ENCODE measurements at places on chromosomes 3 and 15.

DNA sequence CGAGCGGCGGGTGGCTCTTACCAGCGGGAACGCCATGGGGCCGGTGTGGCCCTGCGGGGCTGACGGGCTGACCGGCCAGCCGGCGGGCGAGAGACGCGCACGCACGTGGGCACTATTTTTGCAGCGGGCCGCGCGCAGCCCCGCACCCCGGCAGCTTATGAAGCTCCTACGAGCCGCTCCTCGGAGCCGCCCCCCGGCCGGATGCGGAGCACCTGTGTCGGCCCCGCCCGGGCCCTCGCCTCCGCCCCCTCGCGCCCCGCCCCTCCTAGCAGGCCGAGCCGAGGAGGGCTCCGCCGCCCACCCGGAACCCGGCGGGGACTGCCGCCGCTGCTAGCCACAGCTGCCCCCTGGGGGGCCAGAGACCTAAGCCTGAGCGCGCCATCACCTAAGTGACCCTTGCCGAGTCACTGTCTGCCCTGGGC lies 683 bp upstream of the CPEB1 start:
- no peak for DNase-seq

GRCh38 chr3:181969925-181970324 lies 258.2 kb downstream of the SOX2 start:
- DNase-seq, result no peak

DNA sequence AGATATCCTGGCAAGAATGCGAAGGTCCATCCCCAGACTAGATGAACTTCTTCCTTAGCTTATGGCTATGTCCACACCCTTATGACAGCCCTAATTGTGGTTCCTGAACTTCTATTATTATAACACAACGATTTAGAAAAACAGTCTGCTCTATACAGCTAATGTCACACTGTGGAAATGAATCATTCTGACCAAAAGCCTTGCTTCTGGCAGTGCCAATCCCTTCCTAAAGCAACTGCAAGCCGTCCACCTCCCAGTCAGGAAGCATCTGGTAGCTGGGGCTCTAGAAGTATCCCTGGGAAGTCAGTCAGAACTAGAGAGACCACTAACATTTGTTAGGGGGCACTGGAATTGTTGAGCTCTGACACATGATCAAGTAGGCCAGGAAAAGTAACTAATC lies 45.0 kb downstream of the MYO5A start:
- DNase-seq, result no peak

GRCh38 chr15:39236375-39236774 lies 344.5 kb upstream of the THBS1 start:
- no peak for DNase-seq

DNA sequence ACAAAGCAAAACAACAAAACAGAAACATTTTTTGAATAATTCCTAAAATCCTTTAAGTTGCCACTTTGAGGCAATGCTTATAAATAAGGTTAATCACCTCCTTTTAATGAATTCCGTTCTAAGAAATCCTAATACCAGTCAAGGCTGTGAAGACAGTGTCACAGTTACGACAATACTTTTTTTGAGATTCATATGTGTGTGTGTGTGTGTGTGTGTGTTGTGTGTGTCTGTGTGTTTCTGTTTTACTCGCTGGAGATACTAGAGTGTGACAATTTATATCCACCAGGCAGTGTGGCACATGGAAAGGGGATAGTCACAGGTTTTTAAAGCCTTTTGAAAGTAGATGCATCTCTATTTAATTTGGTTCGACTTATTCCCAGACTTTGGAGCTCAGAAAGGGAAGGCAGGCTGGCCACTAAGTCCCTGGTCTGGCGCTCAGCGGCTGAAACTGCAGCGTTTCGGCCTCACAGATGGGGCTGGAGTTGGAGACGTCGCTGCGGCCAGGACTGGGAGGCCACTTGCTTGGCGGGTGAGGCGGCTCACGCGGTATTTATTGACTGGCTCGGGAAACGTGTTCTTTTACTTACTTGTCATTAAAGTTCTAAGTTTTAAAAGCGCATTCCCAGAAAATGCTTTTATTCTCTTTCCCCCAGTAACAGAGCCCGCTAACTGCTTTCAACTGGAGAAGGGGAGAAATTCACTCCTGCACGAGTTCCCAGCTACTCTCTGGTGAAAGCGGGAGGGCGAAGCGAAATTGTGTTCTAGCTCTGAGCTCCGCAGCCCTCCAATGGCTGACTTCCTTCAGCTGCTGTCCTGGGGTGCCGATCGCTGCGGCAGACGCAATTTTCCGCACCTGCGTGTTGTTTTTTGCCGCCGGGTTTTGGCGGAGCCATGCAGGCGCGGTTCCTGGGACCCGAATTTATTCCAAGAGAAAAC lies 13.7 kb downstream of the ZIC1 start:
- peak; percentile 18 for DNase-seq

DNA sequence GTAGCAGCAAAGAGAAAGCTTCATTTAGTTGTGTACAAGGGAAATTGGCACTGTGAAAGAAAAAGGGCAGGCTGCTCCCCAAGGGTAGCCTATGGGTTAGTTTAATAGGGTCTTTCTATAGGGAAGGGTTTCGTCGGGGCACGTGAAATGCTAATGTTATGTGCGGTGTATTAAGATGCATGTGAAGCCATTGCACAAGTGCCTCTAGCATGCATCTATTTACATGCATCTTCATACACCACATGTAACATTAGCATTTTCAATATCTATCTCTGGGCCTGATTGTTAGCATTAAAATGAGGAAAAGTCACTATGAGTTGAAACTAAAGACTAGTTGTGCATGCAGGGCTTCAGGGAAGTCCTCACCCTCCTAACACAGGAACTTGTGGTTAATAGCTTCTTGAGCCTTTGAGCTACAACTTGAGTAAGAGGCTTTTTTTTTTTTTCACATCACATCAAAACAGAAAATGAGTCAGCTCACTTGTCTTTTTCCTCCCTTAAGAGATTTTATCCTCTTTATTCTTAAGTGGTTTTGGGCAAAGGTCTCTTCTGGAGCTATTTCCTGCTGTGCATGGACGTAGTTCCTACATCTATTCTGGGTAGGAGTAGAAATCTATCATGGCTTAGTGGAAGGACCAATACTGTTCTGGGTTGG lies 613.4 kb downstream of the ZPLD1 start:
- no peak for DNase-seq

DNA sequence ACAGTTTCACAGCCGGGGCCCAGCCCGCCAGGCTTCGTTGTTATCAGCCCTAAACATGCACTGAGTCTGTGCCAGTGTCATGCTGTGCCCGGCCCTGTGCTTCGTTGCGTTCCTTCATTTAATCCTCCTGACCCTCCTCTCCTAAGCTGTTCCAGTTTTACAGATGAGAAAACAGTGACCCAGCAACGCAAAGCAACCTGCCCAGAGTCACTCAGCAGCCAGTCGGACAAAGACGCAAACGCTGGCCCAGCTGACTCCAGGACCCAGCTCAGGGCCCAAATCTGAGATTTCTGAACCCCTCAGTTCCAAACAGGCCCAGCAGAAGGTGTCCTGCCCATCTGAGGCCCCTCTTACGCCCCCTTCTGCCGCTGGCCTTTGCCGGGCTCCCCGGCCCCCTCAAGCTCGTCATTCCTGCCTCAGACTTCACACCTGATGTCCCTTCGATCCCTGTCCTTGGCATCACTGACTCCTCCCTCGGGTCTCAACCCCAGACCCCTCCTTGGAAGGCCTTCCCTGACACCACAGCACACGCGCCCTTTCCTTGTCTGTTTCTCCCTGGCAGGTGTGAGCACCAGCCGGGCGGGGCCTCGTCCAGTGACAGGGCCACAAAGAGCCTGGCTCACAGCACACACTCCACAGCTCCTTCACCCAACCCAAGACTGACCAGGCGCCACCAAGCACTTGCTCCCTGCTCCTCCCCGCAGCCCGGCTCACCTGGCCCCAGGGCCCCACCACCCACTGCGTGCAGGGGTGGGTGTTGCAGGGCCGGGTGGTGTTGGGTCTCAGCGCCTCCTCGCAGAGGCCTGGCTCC lies 48.1 kb downstream of the ADAMTS7 start:
- DNase-seq, result no peak

DNA sequence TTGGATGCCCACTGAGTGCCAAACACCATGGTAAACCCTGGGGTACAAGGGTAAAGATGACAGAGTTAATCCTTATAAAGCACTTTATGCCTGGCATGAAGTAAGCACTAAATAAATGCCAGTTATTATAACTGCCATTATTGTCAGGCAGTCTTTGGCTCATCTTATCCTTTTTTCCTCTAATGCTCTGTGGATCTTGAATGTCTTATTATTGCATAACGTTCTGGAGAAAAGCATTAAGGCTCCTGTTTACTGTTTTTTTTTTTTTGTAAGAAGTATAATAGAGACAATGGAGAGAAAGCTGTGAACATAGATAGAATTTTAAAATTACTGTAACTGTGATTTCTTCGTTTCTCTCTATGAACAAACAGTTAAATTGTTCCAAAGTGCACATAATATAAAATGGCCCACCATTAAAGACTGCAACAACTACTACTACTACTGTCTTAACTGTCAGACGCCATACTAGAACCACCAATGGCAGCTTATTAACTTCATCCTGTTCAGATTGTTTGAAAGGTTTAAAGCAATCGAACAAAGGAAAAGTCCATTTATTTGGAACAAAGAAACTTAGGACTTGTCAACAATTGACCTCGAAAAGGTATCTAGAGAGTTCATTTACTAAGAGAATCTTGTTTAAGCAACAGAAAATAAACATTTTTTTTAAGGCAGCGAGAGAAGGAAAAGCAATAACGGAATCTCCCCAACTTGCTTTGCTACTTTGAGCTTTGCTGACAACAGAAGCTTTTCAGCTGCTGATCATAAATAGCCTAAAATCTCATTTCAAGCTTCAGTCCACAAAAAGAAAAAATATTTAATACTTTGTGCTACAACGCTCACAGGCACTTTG lies 520.7 kb downstream of the ROBO1 start:
- DNase-seq, result no peak

DNA sequence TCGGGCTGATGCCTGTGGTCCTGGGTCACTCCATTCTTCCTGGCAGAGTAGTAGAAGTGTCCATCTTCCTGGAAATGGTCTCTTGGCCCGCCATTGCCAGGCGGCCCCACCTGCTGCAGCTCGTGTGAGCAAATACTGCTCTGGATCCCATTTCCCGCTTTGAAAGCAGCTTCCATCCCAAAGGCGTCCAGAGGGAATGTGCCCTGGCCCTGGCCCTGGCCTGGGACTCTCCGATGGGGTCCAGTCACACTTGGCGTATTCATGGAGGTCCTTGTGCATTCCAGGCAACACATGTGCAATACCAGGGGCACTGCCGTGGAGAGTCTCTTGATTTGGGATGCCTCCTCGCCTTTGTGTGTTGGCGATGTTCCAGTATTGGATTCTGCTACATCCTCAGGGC lies 111.1 kb downstream of the SNRPN start:
- no peak for DNase-seq

- DNase-seq, result peak; percentile 57
Measured at GRCh38 chr15:77118882-77119321, 48.0 kb upstream of the TSPAN3 start.

Measured in AG08396 (cell line).